ENCODE measurements at places on chromosomes 3 and 15.

DNA sequence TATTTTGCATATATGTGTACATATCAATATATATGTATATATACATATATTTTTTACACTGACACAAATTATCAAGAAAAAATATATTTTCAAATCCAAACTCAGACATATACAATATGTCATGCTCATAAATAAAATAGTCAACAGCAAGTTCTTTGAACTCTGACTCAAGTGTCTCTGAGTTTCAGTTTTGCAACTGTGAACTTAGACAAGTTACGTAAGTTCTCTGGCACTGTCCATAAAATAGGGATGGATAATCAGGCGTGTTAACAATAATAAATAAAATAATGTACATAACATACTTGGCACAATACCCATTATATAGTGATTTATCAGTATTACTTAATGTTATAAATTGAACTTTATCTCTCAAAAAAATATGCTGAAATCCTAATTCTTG lies 12.1 kb upstream of the XRN1 start:
- no peaks in the 10 kb centered on the region for H3K27me3 ChIP-seq
- H3K4me3 ChIP-seq = no peak overlapping the region
- no peaks in the 10 kb centered on the region for H3K4me1 ChIP-seq
- no peak overlapping the region for H3K27ac ChIP-seq
- no peak for DNase-seq

DNA sequence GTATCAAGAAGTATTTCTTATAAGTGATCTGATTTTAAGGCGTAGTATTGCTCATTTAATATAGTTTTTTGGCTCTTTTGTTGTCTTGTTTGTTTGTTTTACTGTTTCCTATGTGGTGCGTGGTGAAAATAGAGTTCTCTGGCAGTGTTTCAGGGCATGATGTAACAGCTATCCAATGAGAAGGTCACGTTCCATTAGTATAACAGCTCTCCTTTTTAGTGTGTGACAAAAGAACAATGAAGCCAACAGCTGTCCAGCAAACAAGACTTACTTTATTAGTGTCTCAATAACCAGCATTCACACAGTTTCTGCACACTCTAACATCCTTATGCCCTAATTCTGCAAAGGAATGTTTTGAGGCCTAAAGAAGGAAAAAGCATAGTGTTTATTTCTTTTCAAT lies 127.9 kb downstream of the SLC25A26 start:
- H3K4me3 ChIP-seq = no peak overlapping the region
- H3K36me3 ChIP-seq = peaks cover 14% of the 10 kb centered on the region
- H3K4me1 ChIP-seq = no peaks in the 10 kb centered on the region
- H3K27ac ChIP-seq = no peak overlapping the region
- no peak for DNase-seq
- H3K27me3 ChIP-seq = no peaks in the 10 kb centered on the region

DNA sequence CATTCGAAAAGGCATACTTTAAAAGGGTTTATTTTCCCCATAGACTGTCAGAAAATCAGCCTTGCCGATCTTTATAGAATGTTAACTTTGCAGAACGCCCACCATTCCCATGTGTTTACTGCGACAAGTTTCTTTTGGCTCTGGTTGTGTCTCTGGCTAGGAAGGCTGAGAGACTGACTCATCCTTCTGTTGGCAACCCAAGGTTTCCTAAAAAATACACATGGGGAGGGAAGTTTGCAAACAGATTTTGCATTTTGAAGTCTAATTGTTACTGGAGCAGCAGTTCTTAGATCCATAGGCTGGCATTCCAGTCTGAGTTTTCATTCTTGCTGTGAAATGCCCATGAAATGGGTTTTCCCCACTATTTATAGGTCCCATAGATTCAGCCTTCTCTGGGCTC lies 37.9 kb upstream of the MINAR1 start:
- no peaks in the 10 kb centered on the region for H3K36me3 ChIP-seq
- DNase-seq = no peak
- H3K27ac ChIP-seq = no peak overlapping the region
- no peaks in the 10 kb centered on the region for H3K4me1 ChIP-seq
- H3K4me3 ChIP-seq = no peak overlapping the region
- no peaks in the 10 kb centered on the region for H3K27me3 ChIP-seq

DNA sequence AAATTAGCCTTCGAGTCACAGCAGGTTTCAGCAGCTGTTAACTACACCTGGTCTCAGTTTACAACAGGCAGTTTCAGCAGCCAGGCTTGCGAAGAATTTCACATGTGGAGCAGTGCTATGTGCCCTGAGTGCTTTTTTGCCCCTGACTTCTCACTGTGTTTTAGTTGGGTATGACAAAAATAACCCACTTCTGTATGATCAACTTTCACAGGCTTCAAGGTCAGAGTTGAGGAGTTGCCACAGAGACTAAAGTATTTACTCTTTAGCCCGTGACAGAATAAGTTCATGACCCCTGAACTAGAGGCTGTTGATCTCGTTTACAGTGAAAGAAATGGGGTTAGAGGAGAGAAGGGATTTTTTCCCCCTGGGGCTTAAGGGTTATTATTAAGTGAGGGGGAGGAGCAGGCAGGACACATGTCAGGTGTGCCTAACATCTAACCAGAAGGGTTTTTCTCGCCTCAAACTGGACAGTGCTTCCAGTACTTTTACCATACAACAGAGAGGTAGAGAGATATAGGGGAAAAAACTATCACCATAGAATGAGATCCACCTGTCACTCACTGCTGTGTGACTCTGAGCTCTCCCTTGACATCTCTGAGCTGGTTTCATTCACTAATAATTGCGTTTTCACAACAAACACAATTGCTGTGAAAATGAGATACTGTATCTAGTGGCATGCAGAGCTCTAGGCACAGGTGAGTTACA lies 14.0 kb upstream of the TOPBP1 start:
- H3K4me1 ChIP-seq = peaks cover 2% of the 10 kb centered on the region
- H3K27ac ChIP-seq = no peak overlapping the region
- H3K27me3 ChIP-seq = peaks cover 65% of the 10 kb centered on the region
- no peak for DNase-seq
- H3K4me3 ChIP-seq = no peak overlapping the region
- no peaks in the 10 kb centered on the region for H3K36me3 ChIP-seq

DNA sequence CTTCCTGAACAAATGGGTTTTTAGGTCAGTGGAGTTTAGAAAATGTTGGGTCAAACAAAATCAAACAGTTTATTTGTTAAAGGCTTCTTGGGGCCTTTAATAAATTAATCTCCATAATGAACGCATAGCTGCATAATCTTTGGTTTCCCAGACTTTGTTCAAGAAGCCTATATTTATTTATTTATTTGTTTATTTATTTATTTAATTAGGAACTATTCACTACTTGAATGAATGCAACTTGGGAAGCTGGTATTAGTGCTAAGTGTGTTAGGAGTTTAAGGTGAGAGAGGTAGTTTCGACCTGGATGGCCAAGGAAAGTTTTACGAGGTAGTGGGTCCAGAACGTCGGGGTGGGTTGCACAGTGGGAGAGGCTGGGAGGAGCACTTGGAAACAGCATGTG lies 281.9 kb upstream of the C2CD4B start:
- no peak overlapping the region for H3K27ac ChIP-seq
- no peak for DNase-seq
- no peaks in the 10 kb centered on the region for H3K27me3 ChIP-seq
- no peaks in the 10 kb centered on the region for H3K4me1 ChIP-seq
- no peak overlapping the region for H3K4me3 ChIP-seq

DNA sequence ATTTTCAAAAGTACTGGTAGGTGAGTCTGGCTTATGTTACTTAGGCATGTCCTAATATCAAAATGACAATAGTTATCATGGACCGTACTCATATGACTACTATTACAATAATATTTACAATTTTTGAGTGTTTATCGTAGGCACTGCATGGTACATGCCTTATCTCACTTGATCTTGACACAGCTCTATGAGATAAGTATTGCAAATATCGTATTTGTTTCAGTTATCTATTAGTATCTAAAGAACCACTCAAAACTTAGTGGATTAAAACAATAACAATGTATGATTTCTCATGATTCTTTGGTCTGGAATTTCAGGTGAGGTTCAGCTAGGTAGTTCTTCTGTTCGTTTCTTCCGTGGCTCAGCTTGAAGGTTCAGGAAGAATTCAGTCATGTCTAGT lies 59.7 kb upstream of the XCR1 start:
- H3K27me3 ChIP-seq = peaks cover 38% of the 10 kb centered on the region
- peaks cover 23% of the 10 kb centered on the region for H3K4me1 ChIP-seq
- H3K4me3 ChIP-seq = no peak overlapping the region
- no peak for DNase-seq
- no peak overlapping the region for H3K27ac ChIP-seq
- H3K36me3 ChIP-seq = no peaks in the 10 kb centered on the region

DNA sequence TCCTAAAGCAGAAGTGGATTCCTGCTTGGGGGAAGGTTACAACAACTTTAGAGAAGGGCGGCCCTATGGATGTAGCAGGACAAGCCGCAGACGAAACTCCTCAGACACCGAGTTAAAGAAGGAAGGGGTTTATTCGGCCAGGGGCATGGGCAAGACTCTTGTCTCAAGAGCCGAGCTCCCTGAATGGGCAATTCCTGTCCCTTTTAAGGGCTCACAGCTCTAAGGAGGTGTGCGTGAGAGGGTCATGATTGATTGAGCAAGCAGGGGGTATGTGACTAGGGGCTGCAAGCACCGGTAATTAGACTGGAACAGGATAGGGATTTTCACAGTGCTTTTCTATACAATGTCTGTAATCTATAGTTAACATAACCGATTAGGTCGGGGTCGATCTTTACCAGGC lies 879 bp upstream of the PDHB start:
- peak overlapping the region; percentile 95 for H3K27ac ChIP-seq
- H3K27me3 ChIP-seq = no peaks in the 10 kb centered on the region
- H3K4me1 ChIP-seq = peaks cover 22% of the 10 kb centered on the region
- peaks cover 9% of the 10 kb centered on the region for H3K36me3 ChIP-seq
- DNase-seq = no peak
- peak overlapping the region; percentile 83 for H3K4me3 ChIP-seq

- H3K36me3 ChIP-seq = no peaks in the 10 kb centered on the region
- DNase-seq = no peak
- no peak overlapping the region for H3K4me3 ChIP-seq
- H3K4me1 ChIP-seq = no peaks in the 10 kb centered on the region
- peaks cover 36% of the 10 kb centered on the region for H3K27me3 ChIP-seq
Observed at GRCh38 chr15:72835294-72835890, 51.8 kb upstream of the ADPGK start.

- H3K4me1 ChIP-seq = peaks cover 37% of the 10 kb centered on the region
- no peak for DNase-seq
- H3K27me3 ChIP-seq = no peaks in the 10 kb centered on the region
- H3K36me3 ChIP-seq = peaks cover 14% of the 10 kb centered on the region
Observed at GRCh38 chr15:85462029-85462428, 81.6 kb downstream of the AKAP13 start.

DNA sequence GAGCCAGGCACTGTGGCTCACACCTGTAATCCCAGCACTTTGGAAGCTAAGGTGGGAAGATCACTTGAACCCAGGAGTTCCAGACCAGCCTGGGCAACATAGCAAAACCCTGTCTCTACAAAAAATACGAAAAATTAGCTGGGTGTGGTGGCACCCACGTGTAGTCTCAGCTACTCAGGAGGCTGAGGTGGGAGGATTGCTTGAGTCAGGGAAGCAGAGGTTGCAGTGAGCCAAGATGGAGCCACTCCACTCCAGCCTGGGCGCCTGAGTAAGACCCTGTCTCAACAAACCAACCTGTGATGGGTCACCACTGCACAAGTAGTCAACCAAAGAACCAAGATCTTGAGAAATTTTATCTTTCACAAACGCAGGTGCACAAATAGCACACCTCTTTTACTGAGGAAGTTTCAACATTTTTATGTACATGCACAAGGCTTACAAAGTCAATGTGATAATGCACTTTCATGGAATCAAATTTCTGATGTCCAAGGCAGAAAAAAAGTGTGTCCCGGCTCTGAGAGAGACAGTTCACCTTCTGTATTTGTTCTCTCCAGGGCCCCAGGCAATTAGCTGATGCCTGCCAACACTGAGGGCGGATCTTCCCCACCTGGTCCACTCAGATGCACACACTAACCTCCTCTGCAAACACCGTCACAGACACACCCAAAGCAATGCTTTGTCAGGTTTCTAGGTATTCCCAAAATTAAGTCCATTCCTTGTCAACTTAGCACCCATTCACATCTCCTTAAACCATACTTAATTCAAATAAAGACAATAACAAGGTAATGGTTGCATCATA lies 12.4 kb downstream of the ACAA1 start:
- no peak overlapping the region for H3K27ac ChIP-seq
- H3K27me3 ChIP-seq = no peaks in the 10 kb centered on the region
- no peaks in the 10 kb centered on the region for H3K4me1 ChIP-seq
- peaks cover 58% of the 10 kb centered on the region for H3K36me3 ChIP-seq
- DNase-seq = no peak

- peaks cover 24% of the 10 kb centered on the region for H3K4me1 ChIP-seq
- H3K27ac ChIP-seq = no peak overlapping the region
- no peak overlapping the region for H3K4me3 ChIP-seq
- DNase-seq = no peak
- H3K27me3 ChIP-seq = no peaks in the 10 kb centered on the region
Observed at GRCh38 chr3:12188681-12189287, 30.1 kb upstream of the TIMP4 start.

- H3K27me3 ChIP-seq = peaks cover 33% of the 10 kb centered on the region
- no peak overlapping the region for H3K27ac ChIP-seq
- H3K4me1 ChIP-seq = peaks cover 12% of the 10 kb centered on the region
- H3K4me3 ChIP-seq = no peak overlapping the region
- no peaks in the 10 kb centered on the region for H3K36me3 ChIP-seq
Observed at GRCh38 chr15:88252441-88252840, 4.1 kb downstream of the NTRK3 start.

Data from activated CD4-positive, alpha-beta T cell treated with anti-CD3 and anti-CD28 coated beads, Interleukin-2, amount 10 ng/mL, durations not matched to agents 7 days and 5 days (primary cell).